ENCODE measurements at places on chromosomes 1 and 21. TPM values are rescaled to one million over a fixed set of nuclear protein-coding genes. Genes with fewer than 3 reads are reported as not detected.

UTS2 gene
- 2.4 TPM for polyA plus RNA-seq

GPBP1L1 gene
- 55.1 TPM for polyA plus RNA-seq

SPRR2F gene
- not detected for polyA plus RNA-seq

FAM72C gene
- not detected for polyA plus RNA-seq

CORT gene
- 0.81 TPM for polyA plus RNA-seq

SLAMF9 gene
- not detected for polyA plus RNA-seq

C1orf116 gene
- polyA plus RNA-seq, result not detected

PATJ gene
- 9.9 TPM for polyA plus RNA-seq

SPATA46 gene
- polyA plus RNA-seq, result not detected

CD52 gene
- polyA plus RNA-seq, result not detected

FLG2 gene
- polyA plus RNA-seq, result not detected

CYP4Z1 gene
- polyA plus RNA-seq, result not detected

NCAM2 gene
- polyA plus RNA-seq, result 9.8 TPM

GPR52 gene
- not detected for polyA plus RNA-seq

GCSAML gene
- polyA plus RNA-seq, result not detected

Data from neural cell (in vitro differentiated cells).